Heart left ventricle (tissue), 16 donors: ENCODE measurements at places on chromosomes 2 and 18. TPM values are rescaled to one million over a fixed set of nuclear protein-coding genes. Genes with fewer than 3 reads are reported as not detected.

CD8A gene
- total RNA-seq, result 0.24 TPM

IL18R1 gene
- 1.9 TPM for total RNA-seq

SKA1 gene
- not detected for total RNA-seq

KCNG2 gene
- total RNA-seq, result not detected

SRD5A2 gene
- not detected for total RNA-seq

RNMT gene
- total RNA-seq, result 22.3 TPM

CSRNP3 gene
- 3.8 TPM for total RNA-seq

DNA sequence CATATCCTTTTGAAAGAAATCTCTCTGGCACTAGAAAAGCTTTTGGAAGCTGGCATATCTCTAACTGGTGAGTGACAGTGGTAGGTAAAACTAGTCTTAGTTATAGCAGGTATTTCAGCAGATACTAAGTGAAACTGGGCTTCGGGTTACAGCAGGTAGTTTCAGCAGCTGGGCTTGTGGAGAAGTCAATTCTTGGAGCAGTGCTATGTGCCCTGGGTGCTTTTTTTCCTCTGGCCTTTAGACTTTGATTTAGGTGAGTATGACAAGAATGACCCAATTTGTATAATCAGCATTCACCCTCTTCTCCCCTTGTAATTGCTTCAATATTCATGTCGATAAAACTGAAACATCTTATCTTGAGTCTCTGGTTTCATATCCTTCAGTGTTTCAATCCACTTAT is 123.1 kb downstream of the KYNU start:
- no peak for DNase-seq

GRCh38 chr2:46674488-46674887 is 195.1 kb downstream of the TMEM247 start:
- DNase-seq, result no peak

GRCh38 chr18:75047240-75047961 is 161.5 kb downstream of the PTGR3 start:
- DNase-seq, result peak; percentile 61

- no peak for DNase-seq
Observed at GRCh38 chr2:236776695-236777251, 207.1 kb downstream of the ACKR3 start.

DNA sequence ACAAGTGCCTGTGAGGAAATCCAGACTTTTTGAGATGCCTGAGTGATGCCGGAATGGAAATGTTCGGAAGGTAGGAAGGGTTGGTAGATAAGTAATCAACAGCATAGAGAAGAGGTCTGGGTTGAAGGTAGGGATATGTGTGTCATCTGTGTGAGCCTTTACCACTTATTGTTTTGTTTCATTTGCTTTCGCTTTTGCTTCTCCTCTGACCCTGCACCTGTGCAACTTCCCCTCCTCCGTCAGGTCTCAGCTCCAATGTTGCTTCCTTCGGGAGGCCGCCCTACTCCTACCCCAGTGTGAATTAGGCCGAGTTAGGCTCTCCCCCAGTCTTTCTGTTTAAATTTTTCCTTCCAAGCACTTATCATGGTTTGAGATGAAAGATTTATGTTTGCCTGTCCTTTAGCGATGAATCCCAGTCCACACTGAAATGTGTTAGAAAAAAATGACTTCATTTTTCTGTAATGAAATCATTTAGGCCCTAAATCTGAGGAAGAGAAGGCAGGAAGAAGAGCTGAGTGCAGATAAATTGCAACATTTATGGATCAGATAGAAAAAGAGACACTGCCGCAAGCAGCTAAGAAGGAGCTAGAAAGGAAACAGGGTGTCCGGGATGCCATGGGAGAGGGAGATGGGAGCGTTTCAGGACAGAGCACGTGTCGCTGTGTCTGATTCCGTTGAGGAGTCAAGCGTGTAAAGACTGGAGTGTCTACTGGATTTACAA is 139.6 kb upstream of the PELI1 start:
- no peak for DNase-seq

- no peak for DNase-seq
Observed at GRCh38 chr2:144014103-144014502, 505.8 kb downstream of the ZEB2 start.

DNA sequence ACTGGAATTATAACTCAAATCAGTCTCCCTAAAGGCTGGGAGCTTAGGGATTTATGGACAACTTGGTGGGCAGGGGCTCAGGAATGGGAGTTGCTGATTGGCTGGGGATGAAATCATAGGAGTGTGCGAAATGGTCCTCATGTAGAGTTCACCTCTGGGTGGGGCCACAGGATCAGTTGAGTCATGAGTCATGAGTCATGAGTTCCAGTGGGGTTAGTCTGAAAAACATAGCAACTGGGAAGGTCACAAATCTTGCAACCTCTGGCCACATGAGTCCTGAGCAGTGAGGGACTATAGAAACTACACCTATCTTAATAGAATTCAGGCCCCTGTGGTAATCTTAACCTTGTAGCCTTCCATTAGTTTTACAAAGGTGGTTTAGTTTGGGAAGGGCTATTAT is 383.3 kb downstream of the RBM43 start:
- DNase-seq, result no peak

DNA sequence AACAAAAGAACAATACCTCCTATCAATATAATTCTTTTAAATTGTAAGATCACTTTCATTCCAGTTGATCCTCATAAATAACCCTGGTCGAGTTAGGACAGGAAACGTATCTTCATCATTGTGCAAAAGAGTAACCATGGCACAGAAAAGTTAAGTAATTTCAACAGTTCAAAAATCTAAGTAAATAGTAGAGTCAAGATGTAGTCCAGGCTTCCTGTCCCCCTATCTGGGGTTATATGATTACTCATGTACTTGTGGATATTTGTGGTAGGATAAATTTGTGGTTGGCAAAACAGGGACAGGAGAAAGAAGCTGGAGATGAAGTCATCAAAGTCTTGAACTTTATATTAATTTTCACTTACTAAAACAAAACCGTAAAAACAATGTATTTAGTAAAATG is 772.6 kb downstream of the TSN start:
- DNase-seq, result no peak

- DNase-seq, result no peak
Observed at GRCh38 chr2:47404356-47404755, 1.4 kb downstream of the MSH2 start.

DNA sequence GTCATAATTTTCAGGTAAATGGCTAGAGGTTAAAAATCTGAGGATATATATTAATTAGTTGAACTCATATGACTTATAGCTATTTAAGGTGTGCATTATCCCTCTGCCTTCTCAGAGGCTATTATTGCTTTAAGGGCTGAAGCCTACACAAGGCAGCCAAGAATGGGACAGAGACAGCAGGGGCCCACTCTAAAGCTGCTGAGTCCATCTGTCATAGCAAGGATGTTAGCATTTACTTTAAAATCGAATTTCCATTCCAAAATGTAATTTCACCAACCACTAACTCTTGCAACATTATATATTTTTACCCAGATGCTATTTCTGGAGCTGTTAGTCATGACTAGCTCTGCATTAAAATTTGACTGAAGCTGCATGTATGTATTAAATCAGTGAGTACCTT is 236.3 kb upstream of the FSIP2 start:
- DNase-seq, result no peak

DNA sequence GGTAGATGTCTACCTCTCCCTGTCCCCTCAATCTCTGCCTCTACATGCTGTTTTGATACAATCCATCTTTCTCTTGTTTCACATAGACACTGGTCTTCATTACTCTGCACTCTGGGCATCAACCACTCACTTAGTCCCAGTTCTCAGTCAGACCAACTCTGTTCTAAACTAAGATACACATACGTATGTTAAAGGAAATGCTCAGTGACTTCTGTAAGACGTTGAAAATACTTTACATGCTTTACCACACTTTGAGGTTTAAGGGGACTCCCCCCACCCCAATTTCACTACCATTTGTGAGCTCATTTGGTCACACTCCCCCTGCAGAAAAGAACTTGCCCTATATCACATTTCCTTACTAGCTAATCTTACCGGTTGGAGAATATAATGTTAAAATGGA is 497.4 kb downstream of the TGIF1 start:
- no peak for DNase-seq

- no peak for DNase-seq
Observed at GRCh38 chr2:26778507-26778906, 7.3 kb upstream of the CENPA start.

- DNase-seq, result no peak
Observed at GRCh38 chr2:100640431-100641124, 77.8 kb downstream of the PDCL3 start.

DNA sequence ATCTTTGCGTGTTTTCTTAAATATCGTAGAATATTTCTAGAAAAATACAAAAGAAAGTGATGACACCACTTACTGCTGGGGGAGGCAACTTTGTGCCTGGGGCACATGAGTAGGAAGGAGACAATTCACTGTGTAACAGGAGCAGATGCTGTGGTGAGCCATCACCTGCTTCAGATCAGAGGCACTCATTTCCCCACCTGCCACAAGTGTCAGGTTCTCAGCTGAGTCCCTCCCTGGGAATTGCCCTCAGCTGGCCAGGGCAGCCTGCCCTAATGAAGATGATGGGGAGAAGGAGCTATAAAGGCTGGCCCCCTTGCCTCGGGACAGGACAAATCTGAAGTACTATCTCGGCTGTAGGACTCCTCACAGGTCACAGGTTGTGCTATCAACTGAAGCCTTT is 322.8 kb downstream of the STK39 start:
- DNase-seq, result no peak
